ENCODE measurements at places on chromosomes 5 and 9.

DNA sequence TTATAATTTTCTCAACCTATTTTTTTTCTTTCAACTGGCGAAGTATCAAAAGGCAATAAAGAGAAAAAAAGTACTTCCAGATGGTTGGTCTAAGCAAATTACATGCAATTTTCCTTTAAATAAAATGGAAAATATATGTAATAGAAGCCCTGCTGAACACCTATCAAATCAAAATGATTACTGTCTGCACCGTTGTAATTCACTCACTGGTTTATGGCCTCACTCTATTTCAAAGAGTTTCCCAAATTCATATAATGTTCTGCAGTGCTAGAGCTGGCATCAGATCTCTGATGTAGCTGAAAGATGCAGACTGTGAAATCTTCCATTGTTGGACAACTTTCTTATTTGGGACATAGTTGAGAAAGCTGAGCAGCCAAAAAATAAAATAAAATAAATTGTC, 130.3 kb downstream of the SEMA5A start:
- DNase-seq = no peak

GRCh38 chr5:149963729-149964128, 3.2 kb downstream of the SLC26A2 start:
- DNase-seq = no peak

DNA sequence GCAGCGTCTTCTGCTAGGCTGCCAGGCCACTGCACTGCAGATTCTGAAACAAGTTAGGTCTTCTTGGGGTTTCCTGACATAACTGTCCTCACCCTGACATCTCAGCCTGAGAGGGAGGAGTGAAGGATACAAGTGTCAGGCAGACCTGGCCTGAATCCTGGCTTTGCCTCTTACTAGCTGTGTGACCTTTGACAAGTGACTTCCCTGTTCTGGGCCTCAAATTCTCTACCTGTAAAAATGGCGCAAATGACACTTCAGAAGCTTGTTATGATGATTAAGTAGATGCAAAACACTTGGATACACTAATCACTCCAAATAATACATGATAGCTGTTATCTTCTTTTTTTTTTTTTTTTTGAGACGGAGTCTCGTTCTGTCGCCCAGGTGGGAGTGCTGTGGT, 119.2 kb upstream of the BOD1 start:
- DNase-seq = no peak

DNA sequence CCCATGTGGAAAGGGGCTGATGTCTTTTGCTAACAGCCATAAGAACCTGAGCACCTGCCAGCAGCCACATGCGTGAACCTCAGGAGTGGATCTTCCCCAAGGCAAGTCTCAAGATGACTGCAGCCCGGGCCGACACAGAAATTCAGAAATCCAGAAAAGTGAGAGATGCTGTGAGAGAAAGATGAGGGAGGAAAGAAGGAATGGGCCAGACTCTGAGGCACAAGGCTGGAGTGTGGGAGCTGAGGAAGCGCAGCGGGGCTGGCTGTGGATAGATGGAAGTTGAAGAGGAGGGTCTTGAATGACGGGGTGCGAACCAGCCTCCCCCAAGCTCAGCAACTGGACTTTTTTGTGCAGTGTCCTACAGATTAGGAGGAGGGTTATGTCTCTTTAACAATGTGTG, 337.8 kb downstream of the GADD45G start:
- DNase-seq = no peak

DNA sequence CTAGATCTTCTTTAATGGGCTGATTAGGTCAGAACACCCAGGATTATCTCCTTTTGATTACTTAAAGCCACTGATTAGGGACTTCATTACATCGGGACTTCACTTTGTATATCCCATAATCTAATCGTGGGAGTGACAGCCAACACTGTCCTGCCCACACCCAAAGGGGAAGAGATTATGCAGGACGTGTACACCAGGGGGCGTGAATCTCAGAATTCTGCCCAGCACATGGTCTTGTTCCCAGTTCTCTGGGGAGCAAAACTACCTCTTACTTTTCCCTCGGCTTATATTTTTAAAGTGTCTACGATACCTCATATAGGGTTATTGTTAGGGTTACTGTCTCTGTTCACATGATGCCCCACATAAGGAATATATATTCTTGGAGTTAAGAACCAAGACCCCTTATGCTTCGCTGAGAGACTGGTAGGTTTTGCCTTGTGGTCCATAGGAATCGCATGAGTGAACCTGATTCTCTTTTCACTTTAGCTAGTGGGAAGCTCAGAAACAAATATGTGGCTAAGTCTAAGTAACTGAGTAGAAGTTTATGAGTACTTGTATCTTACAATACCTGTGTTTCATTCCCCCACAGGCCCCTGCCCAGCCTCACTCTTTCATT, 192.7 kb downstream of the GNA14 start:
- DNase-seq = no peak

DNA sequence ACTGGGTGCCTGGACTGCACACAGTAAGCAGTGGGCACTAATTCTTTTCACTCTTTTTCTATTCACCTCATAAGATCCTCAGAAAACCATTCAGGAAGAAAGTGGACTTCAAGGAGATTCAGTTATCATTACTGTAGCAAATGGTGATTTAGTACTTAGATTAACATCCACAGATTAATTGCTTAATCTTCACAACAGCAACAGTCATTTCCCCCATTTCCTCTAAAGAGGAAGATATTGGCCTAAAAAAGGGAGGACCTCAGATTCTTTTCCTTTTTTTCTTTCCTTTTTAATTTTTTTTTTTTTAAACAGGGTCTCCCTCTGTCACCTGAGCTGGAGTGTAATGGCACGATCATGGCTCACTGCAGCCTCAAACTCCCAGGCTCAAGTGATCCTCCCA, 64.4 kb downstream of the AUH start:
- no peak for DNase-seq

DNA sequence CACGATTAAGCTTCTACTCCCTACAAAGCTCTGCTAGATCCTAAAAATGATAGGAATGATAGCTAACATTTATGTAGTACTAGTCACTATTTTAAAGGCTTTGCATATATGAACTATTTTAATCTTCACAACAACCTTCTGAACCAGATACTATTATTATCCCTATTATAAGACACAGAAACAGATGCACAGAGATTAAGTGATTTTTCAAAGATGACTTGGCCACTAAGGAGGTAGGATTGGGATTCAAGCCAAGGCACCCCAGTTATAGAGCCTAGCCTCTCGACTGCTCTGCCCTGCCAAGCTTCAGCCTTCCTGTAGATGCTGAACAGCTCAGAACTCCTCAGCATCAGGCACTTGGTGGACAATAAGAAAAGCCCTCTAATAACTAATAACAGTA, 200.9 kb upstream of the PTGER4 start:
- no peak for DNase-seq

- DNase-seq = no peak
Observed at GRCh38 chr9:27548055-27548741, 18.6 kb upstream of the MOB3B start.

DNA sequence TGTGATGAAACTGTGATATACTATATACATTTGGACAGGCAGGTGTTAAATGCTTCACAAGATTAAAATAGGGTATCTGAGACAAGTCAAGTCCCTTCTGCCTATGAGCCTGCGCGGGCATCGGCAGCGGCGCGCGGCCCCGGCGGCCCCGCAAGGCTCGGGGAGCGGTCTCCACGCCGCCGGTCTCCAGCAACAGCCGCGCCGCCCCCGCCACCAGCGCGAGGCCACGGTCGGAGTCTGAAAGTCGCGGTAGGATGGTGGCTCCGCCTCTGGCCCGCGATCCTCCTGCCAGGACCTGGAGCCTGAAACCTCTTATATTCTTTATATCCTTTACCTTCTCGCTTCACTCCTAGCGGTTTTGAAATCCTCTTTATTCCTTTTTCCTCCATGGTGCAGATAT, 99.4 kb downstream of the INSL6 start:
- no peak for DNase-seq

All from activated CD4-positive, alpha-beta T cell treated with anti-CD3 and anti-CD28 coated beads, Interleukin-2, amount 50 U/mL, for 4 hours (primary cell).